Left kidney (tissue), 8 donors: ENCODE measurements at places on chromosomes 1 and 21.

DNA sequence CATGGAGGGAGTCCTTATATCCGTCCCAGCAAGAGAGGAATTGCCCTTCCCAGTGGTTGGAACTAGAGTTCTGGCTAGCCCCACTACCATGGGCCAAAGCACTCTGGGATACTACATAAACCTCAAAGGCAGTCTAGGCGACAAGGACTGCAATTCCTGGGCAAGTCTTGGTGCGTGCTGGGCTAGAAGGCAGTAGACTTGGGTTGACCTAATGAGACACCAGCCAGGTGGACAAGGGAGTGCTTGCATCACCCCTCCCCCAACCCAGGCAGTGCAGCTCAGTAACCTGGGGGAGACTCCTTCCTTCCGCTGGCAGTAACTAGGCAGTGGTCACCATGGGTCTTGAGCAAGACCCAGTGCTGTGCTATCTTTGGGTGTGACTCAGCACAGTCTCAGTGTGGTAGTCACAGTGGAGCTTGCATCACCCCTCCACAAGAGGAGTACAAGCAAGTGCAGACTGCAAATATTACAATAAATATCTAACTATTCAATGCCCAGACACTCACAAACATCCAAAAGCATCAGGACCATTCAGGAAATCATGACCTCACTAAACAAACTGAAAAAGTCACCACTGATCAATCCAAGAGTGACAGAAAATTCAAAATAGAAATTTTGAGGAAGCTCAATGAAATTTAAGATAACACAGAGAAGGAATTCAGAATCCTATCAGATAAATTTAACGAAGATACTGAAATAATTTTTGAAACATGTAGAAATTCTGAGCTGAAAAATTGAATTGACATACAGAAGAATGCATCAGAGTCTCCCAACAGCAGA is 84.7 kb upstream of the LYPLAL1 start:
- no peak for DNase-seq

DNA sequence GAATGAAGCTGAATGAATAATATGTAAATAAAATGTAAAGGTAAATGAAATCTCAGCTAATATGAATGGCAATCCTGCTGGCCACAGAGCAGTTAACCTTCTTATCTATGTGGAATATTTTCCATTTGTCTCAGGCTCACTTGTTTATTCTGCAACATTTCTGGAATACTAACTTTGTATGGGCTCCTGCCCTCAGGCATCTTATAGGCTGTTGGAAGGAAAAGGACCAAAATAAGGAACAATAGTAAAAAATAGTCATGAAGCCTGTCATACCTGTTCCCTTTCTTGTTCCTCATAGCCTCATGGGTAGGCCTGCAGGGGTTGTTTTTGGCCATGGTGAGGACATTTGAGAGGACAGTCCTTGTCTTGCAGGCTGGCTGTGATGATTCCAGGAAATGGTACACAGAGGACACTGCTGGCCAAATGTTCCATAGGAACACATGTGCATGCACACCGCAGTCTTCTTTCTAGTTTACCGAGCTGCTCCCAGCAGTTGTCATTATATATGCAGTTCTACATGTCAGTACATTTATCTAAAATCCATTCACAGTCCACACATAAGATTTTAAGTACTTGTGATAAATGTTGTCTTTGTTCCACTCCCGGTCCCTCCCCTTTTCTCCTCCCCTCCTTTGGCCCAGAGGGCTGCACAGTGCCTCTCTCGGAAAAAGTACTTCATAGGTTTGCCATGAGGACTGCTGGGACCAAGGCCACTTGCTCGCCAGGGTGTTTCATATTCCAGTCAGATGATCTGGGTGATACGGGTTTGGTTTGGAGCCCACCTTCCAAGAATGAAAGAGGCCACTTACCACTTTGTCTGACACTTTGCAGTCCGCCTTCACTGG is 15.2 kb upstream of the KCNQ4 start:
- DNase-seq: no peak

DNA sequence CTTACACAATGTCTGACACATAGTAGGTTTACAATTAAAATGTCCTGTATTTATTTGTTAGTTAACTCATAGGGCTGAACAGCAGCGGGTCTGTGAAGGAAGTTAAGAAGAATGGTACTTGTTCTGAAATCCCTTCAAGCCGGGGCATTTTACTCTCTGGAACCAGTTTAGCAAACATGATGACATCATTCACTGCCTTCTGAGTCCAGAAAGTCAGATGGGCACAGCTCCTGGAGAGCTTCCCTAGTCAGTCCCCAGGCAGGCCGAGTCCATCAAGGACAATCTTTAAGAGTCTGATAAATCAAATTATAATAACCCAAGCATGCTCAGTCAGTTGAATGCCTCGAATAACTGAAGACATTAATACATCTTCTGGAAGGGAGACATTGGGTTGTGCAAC is 125.4 kb upstream of the DAB1 start:
- no peak for DNase-seq

DNA sequence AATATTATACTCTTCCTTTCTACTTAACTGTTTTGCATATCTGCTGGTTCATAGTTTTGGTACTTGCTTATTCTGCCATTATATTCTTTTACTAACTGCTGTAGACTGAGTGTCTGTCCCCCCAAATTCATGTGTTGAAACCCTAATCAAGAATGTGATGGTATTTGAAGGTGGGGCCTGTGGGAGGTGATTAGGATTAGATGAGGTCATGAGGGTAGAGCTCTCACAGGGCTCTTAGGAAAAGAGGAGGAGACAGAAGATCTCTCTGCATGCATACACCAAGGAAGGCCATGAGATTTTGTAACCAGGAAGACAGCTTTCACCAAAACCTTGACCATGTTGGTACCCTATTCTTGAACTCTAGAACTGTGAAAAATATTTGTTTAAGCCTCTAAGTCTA is 354.1 kb upstream of the B3GALT2 start:
- DNase-seq: no peak

DNA sequence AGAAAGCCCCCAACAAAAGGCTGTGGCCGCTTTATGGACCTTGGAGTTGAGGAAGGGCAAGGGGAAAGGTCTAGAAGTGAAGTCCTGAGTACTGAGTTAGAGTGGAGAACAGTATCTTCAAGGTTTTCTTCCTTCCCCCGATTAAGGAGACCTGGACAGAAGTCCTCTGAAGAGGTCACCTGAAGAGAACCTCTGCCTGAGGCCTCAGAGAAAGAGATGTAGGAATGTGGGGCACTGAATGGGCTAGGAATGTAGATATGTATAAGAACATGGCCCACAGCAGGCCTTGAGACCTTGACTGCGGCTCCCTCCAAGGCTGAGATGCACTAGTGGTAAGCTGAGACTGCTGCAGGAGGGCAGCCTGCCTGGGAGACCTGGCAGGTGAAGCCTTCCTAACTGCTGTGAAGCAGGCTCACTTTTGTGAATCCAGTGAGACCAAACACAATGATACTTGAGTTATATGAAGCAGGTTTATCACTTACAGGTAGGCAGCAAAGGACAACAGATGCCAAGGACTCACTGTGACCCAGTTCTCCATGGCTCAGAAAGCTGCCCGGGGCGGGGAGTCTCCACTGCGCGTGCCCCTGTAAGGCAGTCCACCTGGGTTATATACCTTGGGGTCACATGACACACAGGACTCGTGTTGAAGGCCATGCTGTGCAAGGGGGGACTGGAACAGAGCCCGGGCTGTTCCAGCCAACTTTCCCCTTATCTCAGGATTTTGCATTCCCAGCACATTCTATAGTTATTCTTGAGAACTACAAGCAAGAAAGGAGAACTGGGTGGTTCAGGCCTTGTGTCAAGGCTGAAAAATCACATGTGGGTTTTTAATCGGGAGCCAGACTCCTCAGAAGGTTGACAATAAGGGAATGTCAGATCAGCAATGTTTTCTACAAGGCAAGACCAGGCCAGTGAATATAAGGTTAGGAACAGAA is 78.8 kb upstream of the PPM1J start:
- no peak for DNase-seq

GRCh38 chr1:185690527-185690926 is 43.7 kb upstream of the HMCN1 start:
- DNase-seq: no peak

- no peak for DNase-seq
Measured at GRCh38 chr1:66712839-66713238, 39.4 kb upstream of the DYNLT5 start.

GRCh38 chr1:51313961-51314777 is 16.2 kb downstream of the TTC39A start:
- no peak for DNase-seq

DNA sequence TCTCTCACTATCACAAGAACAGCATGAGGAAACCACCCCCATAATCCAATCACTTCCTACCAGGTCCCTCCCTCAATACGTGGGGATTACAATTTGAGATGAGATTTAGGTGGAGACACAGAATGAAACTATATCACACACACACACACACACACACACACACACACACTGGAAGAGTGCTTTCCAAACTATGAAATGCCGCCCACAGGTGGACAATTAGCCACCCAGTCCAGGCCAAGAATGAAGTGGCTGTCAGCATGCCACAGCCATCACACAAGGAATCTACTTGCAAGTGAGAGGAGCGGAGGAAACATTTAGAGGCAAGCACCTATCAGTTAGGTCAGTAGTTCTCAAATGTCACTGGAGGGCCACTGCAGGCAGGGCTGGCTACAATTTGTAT is 105.4 kb upstream of the HOOK1 start:
- DNase-seq: no peak

DNA sequence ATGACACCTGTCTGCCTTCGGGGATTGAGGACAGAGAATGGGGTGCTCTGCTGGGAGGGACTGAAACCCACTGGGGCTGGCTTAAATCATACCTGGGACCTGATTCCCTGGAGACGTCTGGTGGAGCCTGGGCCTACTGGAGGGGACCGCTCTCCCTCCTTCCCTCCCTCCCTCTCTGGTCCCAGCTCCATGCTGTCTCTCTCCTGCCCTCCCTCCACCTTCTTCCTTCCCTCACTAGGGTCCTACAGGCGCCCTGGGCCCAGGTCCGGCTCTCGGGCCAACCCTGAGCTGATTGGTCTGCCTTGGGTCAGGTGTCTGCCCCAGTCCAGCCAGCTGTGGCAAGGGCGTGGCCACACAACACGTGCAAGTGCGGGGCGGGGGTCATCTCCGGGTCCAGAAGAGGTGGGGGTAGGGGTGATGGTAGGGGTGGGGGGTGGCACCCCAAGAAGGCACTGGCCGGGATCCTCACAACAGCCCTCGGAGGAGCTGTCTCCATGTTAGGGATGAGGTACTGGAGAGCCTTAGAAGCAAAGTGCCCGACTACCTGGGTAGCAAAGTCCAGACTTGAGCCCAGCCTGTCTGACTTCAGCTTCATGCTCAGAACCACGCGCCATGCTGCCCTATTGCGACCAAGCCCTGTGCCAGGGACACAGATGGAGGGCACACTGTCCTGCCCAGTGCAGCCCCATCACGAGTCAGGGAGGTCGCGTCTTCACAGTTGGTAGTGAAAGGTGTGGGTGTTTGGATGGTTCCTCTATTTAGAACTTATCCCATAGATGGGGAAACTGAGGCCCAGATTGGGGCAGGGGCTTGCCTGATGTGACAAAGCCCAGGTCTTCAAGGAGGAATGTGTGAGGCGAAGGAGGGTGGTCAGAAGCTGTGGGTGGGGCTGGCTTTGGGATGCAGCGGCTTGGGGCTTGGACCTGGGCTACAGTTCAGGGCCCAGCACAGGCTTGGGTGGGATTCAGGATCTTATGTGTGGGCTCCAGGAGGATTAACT is 574.1 kb downstream of the PTPRU start:
- DNase-seq: no peak

DNA sequence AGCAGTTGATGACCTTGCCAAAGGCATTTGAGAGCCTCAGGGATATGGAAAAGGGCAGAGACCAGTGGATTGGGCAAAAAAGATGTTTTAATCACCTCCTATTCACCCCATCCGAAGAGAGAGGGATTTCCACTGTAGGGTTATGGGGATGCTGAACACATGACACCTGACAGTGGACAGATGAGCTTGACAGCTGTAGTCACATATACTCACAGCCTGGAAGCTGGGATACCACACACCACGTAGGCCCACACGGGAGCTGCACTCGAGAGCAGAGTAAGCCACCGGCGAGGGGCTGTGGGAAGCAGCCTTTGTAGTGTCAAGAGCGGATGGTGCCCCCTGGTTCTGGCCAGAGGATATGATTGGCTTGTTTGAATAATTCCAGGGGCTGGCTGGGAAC is 20.0 kb downstream of the ZBTB40 start:
- DNase-seq: no peak

- no peak for DNase-seq
Measured at GRCh38 chr1:29879217-29879616, 642.9 kb downstream of the PTPRU start.

DNA sequence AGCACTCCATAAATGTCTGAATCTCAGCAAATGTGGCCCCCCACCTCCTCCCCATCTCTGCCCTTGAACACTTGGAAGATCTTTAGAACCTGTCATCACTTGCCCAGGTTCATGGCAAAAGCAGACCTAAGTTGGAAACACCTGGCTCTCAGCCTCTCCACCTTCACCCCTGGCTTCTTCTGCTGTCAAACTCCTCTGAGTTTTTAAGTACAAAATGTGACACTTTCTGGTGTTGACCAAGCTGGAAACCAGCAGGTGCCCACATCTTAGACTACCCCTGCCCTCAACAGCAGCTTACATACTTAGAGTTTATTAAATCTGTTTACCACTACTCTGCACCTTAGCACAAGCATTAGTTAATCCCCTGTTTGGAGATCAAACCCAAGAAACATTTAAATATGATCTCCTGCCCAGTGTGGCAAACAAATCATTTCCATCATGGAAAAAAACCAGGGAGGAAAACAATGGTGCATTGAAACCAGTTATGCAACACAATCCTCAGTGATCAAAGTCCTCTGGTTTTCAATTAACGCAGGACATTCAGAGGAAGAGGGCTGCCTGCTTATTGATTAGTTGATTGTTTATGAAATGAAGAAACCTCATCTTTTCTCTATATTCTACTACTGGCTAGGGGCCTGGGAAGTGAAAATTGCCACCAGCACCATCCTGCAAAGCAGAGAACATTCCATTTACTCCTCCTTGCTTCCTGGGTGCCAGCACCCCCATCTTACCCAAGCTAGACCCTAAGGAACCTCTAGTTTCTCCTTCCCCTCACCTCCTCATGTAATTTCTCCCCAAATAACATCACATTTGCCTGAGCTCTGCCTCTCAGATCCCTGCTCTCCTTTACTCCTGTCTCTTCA is 139.4 kb upstream of the RAB4A start:
- DNase-seq: no peak

GRCh38 chr1:33010932-33011731 is 25.6 kb downstream of the AK2 start:
- DNase-seq: no peak

GRCh38 chr1:240528591-240528990 is 83.4 kb downstream of the GREM2 start:
- DNase-seq: no peak

- no peak for DNase-seq
Measured at GRCh38 chr1:168864266-168864665, 135.3 kb upstream of the DPT start.
